Fibroblast of upper back skin (primary cell): ENCODE measurements at places on chromosomes 3 and 15.
A peak's percentile ranks its signal among the peaks of the same experiment; 100 is the strongest.

GRCh38 chr3:132721479-132722164 lies 587 bp downstream of the NPHP3 start:
- peak; percentile 60 for DNase-seq

DNA sequence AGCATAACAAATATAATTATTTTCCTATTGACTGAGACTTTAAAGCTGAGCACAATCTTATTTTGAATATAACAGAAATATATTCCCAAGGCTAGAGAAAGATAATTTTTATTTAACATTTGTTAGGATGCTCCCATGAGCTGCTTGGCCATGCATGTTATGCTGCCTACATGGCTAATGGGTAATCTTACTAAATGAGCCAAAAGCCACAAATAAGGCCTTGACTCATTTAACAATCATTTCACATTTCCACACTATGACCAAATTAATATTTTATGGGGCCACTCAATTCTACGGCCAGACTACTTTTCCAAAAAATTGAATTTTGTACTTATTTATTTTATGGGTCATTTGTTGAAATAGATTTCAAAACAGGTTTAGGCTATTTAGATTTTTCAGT lies 141.7 kb downstream of the MEIS2 start:
- peak; percentile 27 for DNase-seq

GRCh38 chr3:28651159-28651558 lies 302.5 kb upstream of the AZI2 start:
- DNase-seq: peak; percentile 37

- DNase-seq: no peak
Observed at GRCh38 chr3:137304313-137305056, 346.7 kb downstream of the IL20RB start.

DNA sequence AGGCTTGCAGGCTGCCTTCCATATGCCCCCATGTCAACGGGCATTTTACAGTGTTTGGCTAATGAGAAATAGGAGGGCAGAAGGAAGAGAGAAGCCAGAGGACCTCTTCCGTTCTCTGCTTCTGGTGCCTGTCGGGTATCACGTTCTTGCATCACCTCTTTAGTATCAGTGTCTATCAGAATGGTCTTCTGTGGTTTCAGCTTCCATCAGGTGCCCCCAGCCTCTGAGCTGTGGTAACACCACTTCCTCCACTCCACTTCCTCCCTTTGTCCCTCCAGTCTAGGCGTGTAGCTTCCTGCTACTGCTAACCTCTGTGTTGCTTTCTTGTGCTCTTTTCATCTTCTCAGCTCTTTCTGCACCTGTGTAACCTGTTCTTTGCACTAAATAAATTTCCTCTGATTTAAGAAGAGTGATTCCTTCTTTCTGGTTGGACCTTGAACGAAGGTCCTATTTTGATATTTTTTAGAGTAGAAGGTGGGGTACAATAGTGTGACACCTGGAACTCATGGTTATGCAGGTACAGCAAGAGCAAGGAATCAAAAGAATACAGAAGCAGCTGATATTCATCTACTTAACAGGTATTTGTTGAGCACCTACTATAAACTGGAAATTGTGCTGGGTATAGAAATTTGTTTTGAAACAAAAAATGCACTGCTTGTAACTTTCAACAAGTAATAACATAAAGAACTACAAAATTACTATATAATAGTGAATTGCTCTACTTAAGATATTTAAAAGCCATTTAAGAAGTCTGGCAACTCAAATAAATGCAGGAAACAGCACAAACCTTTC lies 27.4 kb upstream of the FOXB1 start:
- DNase-seq: no peak

DNA sequence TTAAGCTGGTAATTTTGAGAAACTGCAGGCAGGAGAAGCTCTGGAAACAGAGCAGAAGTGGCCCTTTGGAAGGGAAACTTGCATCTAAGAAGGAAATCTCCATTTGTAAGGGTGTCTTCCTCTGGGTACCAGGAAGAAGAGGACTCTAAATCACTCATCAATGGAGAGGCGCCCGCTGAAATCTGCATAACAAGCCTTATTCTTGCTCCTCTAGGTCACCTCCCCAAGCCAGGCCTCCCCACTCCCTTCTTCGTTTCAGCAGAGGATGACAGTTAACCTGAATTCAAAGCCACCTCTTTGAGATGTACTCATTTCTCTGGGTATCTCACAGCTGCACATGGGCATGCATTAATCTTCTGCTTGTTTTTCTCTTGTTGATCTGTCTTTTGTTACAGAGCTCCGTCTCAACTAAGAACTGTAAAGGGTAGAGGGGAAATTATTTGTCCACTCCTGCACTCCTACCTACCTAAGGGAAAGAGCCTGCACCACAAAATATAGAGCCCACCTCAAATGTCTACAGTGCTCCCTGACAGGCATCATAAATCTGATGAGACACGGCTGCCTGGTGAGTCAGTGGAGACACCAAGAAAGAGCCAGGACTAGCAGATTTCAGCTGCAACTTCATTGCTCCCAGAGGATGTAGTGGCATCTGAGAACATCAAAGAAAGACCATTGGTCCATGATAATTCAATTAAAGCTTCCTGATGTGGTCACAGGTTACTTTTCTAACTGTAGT lies 51.5 kb downstream of the GABRB3 start:
- no peak for DNase-seq

DNA sequence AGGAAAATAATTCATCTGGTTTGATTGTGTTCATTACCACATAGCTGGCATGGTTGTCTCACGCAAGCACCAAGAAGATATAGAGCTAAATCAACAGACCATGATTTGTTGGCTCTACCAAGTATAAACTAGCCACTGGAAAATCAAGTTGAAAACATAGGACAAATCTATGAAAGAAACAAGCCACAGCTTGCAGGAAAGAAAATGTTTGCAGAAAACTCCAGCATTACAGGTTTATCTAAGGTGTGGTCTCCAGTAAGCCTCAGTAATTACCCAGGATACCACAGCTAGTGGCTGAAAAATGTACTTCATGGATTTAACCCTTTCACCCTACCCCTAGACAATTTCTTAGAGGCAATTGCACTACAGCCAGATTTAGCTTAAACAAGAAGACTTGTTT lies 340.6 kb downstream of the SOX2 start:
- DNase-seq: no peak

DNA sequence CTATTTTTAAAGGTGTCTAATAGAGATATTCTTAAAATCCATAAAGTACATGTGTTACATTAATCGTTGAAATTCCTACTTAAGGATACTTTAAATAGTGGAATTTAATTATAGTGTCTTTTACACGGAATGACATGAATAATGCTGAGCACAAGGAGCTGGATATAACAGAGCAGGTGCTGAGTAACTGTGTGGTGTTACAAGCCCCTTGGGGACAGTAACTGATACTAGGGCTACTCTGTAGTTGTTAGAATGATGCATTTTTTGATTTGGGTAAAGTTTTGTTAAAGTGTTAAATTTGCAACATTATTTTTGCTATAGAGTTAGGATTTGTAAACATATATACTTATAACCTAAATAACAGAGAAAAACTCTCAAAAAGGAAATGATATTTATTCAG lies 1496.1 kb downstream of the OTOL1 start:
- DNase-seq: no peak
